Mammary microvascular endothelial cell (primary cell): ENCODE measurements at places on chromosomes 3 and 15. TPM values are rescaled to one million over a fixed set of nuclear protein-coding genes. Genes with fewer than 3 reads are reported as not detected.

The PPM1L gene
- 1.1 and 2.5 TPM in 2 replicates for total RNA-seq

The SI gene
- total RNA-seq, result not detected in 2 replicates

The FEZF2 gene
- not detected in 2 replicates for total RNA-seq

The HIGD2B gene
- total RNA-seq, result not detected in 2 replicates
